ENCODE measurements at places on chromosomes 12 and 14. TPM values are rescaled to one million over a fixed set of nuclear protein-coding genes. Genes with fewer than 3 reads are reported as not detected.

The CCDC196 gene
- total RNA-seq: not detected

DNA sequence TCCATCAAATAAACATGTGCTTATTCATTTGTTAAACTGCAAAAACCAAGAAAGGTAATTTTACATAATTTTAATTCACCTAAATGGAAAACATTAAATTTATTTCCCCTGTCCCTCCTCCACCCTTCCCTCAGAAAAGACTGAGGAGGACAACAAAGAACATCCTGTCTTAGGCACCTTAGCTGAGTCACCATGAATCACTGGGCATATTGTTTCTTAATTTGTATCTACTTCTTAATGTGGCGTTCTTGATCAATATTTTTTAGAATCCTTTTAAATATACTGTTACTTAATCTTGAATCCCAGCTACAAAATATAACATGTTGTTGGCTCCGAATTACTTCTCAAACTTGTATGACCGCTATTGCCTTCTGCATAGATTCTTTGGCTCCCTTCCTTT lies 23.5 kb downstream of the SIX6 start:
- no peak for DNase-seq

DNA sequence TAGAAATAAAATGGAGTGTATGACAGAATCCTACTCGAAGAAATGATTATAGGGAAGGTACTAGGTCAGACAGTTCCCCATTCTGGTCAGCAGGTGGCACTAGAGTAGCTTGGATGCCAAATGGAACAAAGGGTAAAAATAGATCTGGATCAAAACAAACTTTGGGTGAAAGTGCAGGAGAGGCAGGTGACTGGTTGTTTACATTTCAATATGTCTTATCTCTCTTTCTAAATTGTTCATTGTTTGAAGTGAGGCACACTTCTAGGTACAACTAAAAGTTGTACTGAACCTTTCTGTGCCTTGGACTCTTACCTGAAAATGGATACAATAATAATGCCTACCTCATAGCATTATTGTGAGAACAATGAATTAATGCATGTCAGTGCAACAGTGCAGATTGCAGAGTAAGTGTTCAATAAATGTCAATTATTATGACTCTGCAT lies 62.0 kb upstream of the OSBPL8 start:
- DNase-seq: peak; percentile 79

DNA sequence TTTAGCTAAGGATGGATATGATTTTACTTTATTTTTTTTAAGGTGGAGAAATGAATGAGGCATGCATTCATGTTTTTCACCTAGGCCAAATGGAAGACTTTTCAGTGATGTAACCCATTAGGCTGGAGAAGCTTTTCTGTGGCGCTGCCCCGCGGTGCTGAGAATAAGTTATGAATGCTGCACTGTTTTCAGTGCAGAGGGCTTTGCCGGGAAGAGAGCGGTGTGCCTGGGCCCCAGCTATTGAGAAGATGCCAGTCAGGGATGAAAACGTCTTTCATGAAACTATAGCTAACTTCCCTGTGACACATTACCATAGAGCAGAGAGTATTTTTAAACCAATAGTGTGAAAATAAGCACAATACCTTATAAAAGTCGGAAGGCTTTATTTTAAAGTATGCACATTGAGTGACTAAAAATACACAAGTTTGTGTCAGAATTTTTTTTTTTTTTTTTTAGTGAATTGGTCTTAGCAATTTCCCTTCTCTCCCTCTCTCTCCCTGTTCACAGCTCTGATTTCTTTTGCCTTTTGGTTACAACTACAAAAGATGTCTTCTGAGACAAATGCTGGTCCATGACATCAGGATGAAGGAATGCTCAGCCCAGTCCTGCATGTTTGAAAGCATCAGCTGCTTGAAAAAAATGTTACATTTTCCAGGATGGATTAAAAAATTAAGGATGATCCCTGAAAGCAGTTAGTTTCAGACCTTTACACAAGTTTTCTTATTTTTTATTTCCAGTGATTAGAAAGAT lies 48.3 kb downstream of the NPAS3 start:
- DNase-seq: no peak

DNA sequence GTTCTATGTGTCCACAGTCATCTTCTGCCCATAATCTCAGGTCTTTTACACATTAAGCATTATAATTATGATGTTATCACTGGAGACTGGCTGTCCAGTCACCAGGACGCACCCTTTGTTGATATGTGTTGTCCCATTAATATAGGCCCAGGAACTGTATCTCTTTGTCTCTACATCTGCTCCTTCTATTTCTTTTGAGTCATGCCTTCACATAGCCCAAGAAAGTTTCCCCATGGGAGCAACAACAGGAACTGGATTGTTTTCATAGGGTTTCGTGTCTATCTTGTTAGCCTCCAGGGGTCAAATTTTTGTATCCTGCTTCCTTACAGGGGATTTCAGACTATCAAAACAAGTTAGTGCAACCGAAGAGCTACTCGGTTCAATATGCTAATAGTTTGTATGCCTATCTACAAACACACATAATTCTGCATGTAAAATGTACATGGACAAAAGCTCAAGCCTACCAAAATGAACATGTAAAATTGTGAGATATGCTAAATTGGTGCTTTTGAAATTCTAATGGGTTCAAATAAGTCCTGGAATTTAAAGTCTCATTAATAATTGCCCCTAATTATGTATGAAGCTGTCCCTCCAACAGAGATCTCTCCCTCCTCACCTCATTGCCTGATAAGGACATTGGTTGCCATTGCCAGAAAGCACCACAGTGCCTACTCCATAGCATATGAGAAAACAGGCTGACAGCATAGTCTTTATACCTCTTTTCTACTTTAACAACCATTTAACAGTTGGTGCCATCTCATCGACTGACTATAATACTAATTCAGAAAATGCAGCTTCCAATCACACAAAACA lies 99.8 kb upstream of the DIO2 start:
- DNase-seq: no peak

DNA sequence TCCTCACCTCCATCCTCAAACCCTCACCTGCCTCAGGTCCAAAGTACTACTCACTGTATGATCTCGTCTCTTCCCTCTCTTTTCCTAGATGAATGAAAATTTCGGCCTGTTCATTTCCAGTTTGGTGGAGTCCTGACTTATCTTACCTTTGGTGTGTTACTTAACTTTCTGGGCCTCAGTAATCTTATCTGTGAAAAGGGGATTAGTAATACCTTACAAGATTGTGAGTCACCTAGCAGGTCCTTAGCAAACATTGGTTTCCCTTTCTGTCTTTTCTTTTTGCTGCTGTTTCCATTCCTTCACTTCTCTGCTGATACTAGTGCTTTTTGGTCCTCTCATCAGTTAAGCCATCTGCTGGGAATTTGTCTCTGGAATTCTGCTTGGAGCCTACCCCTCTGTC lies 52.8 kb downstream of the AKAP6 start:
- no peak for DNase-seq

The NKX2-8 gene
- not detected for total RNA-seq

- no peak for DNase-seq
These were observed 44.1 kb downstream of the ETV6 start for GRCh38 chr12:11693601-11694000.

GRCh38 chr14:68238976-68239375 lies 419.4 kb downstream of the RAD51B start:
- no peak for DNase-seq

The HOXC12 gene
- total RNA-seq: not detected

- no peak for DNase-seq
These were observed 409.0 kb upstream of the DCN start for GRCh38 chr12:91591639-91591987.

The PTPN21 gene
- total RNA-seq: 15.3 TPM

DNA sequence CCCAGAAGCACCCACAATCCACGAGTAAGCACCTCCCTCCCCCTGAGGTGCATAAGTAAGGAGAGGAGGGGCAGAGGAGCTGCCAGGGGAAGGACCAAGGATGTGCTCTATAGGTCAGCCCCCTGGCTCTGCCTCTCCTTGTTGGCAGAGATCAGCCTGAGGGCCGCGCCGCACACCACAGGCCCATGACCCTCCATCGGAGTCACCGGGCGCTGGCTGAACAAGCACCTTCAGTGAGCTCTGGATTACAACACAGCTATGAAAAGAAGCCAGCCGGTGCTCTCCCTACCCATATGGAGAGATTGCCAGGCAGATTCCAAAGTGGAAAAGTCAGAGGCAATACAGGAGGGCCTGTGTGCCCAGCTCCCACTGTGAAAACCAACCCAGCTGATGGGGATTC lies 257.3 kb downstream of the GLT1D1 start:
- DNase-seq: no peak

DNA sequence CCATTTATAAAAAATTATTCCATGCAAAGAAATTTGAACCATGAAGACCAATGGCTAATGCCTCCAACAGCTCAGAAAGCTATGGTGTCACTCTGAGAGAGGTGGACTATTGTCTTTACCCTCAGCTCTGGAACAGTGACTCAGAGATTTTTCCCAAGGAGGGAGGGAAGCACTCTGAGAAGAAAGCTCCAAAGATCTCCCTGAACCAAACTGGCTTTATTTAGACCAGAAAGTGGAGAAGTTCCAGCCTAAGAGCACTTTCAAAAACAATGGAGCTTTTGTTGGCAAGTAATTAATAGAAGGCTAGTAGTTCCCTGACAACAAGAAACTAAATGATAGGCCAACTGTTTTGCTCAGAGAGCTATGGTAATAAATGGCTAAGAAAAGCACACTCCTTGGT lies 599.9 kb upstream of the MDGA2 start:
- no peak for DNase-seq

- no peak for DNase-seq
These were observed 97.0 kb downstream of the ZFP36L1 start for GRCh38 chr14:68695856-68696255.

The FGF23 gene
- total RNA-seq: not detected

The SIX4 gene
- 1.7 TPM for total RNA-seq

DNA sequence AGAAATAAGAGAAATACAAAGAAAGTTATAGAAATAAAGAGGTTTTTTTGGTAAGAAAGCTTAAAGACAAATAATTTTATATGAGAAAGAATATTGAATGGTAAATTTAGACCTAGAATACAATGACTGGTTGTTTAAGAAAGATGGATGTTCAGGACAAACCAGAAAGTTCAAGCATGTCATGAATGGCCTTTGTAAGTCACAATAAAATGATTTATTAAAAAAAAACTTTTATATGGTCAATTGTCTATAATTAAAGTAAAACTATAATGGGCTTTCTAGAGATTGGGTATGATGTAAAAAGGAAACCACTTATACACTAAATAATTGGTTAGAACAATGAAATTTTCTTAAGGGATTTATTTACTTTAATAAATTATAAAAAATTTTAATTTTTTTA lies 19.8 kb upstream of the CAPRIN2 start:
- DNase-seq: no peak

Measured in sigmoid colon (tissue), 7 donors.